ENCODE measurements at places on chromosomes 1 and 21.

DNA sequence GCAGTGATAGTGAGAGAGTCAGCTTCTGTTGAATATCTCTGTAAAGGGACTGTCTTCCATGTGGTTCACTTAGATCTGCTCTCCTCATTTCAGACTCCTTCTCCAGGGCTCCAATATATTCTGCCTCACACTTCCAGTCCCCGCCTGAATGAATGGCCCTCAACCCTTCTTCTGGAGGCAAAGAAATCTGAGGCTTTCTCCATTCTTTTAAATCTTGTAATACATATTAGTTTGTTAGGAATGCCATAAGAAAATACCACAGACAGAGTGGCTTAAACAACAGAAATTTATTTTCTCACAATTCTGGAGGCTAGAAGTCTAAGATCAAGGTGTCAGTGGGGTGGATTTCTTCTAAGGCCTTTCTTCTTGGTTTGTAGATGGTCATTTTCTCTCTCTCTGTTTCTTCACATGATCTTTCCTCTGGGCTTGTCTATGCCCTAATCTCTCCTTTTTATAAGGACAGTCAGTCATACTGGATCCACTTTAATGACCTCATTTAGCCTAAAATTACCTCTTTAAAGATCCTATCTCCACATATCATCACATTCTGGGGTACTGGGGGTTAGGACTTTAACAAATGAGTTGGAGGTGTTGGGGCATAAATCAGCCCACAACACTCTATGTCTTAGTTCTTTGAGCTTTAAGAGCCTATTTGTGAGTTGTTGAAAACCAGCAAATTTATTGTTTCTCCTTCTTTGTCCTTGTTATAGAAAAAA is 128.5 kb upstream of the KCNK2 start:
- DNase-seq, result no peak

- peak; percentile 66 for DNase-seq
These were observed 30.3 kb downstream of the CD48 start for GRCh38 chr1:160681066-160681890.

DNA sequence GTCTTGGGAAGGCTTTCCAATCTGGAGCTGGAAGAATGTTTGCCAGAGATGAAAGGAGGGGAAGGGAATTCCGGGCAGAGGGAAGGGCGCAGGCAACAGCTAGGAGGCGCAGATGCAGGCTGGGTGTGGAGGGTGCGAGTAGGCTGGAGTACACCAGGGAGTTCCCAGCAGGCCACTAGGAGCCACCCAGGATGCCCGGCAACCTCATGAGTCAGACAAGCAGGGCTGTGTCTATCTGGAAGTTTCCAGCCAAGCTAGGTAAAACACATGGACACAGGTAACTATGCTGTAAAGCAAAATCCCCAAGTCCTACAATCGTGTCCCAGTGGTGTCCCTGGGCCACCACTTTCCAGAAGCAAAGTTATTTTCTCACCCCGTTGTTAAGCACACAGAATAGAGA is 990 bp upstream of the NBL1 start:
- no peak for DNase-seq

DNA sequence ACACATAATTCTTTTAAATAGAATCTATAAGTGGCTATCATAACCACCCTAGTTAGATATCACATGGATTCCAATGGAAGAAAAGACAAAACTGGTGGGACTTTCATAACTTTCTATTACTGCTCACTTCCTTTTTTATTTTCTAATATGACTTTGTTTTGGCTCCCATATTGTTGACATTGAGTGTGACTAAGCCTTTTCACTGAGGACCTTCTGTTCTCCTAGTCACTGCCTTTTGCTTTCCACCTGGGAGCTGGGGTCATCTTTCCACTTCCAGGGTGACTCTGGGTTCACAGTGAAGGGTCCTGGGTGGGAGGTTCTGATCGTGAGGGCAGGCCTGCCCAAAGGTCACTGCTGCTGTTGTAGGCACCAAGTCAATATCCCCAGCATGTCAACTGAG is 275.8 kb downstream of the TGFB2 start:
- DNase-seq, result no peak

GRCh38 chr1:112957133-112957812 is 1.3 kb upstream of the SLC16A1 start:
- no peak for DNase-seq

DNA sequence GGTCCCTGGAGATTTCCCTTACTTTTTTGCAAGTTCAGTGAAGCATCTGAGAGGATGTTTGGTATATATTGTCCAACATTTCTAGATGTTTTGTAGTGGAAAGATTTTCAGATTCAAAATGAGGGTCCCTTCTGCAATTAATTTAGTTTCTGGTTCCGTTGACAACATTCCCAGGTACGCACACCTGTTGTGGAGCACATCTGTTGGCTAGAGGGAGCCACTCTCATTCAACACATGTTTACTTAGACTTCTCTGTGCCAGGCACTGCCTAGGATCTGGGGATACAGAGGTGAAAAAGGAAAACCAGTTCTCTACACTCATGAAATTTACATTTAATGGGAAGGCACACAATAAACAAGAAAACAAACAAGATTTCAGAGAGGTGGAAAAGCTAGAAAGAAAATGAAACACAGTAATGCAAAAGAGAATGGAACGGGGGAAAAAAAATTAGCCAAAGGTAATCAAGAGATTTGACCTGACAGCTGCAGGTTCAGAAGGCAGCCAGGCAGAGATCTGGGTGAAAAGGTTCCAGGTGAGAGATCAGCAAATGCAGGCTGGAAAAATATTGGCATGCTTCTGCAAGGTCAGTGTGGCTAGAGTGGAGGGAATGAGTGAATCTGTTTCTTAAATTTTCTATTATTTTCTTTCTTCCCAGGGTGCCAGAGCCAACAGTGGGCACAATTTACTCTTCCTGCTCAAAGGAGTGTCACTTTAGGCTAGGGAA is 48.4 kb upstream of the KAZN start:
- DNase-seq, result no peak

- no peak for DNase-seq
These were observed 262.8 kb upstream of the PRMT6 start for GRCh38 chr1:106793651-106794050.

DNA sequence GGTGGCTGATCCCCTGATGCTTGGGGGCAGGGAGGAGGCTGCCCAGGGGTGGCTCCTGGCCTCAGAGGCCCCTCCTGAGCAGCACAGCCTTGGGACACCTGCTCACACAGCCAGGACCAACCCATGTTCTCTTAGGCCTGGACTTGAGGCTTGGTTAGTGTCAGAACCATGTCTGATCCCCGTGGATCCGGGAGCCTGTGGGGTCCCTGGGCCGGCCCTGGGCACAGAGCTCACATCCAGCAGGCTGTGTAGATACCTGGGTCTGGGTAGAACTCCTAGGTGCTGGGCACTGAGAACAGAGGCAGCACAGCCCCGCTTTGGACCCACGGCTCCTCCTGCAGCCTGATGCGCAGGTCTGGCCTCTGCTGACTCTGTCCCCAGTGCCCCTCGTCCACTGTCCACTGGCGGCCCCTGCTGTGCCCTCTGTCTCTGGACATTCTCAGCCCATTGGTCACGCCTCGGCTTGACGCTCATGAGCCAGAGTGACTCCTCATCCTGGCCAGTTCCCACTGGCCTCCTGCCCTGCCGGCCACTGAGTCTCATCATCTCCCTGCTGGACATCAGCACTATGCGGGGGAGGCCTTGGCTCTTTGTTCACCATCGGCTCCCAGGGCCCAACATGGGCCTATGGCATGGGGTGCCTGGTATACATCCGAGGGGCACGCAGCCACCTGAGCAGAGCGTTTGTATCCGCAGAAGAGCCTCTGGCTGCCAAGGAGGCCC is 70.2 kb downstream of the TRIM11 start:
- DNase-seq, result no peak

DNA sequence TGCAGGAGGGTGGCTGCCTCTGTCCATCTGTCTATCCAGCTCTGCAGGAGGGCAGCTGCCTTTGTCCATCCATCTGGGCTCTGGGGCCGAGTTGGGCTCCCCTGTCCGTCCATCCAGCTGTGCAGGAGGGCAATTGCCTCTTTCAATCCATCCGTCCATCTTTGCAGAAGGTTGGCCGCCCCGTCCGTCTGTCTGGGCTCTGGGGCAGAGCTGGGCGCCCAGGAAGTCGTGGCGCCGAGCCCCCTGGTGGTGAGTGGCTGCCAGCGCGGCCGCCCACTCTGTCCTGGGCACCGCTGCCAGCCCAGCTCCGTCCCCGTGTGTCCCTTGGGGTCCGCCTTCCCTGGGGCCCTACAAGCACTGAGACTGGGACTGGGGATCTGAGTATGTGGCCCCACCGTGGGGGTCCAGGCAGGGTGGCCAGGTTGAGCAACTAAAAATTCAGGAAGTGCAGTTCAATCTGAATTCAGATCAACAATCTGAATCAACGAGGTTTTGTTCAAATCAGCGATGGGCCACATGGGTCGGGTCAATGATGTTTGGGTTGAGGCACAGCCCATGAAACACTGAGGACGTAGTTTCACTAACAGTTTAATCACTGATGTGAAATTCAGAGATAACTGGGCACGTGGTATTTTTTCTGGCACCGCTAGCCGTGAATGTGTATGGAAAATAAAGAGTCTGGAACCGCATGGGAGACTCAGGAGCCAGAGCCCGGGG is 99.1 kb upstream of the ACTRT2 start:
- no peak for DNase-seq
